Activated CD8-positive, alpha-beta memory T cell treated with anti-CD3 and anti-CD28 coated beads, Interleukin-2, amount 50 U/mL, for 48 hours (primary cell): ENCODE measurements at places on chromosomes 6 and 20.

DNA sequence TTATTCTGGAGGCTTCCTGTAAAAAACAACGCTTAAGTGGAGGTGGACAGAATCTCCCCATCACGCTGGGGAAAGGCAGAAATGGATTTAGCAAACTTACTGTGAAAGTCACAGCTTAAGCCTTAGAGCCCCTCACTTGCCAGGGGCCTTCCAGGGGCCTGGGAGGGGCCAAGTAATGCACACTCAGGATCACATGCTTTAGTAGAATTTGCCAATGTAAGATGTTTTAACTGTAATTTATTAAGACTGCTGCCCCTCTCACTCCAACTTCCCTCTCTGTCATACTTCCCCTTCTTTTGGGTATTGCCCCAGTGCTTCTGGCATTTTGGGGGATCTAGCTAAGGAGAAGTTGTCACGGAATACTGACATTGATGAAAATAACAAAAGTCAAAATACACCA lies 12.6 kb upstream of the ADA start:
- DNase-seq, result no peak

DNA sequence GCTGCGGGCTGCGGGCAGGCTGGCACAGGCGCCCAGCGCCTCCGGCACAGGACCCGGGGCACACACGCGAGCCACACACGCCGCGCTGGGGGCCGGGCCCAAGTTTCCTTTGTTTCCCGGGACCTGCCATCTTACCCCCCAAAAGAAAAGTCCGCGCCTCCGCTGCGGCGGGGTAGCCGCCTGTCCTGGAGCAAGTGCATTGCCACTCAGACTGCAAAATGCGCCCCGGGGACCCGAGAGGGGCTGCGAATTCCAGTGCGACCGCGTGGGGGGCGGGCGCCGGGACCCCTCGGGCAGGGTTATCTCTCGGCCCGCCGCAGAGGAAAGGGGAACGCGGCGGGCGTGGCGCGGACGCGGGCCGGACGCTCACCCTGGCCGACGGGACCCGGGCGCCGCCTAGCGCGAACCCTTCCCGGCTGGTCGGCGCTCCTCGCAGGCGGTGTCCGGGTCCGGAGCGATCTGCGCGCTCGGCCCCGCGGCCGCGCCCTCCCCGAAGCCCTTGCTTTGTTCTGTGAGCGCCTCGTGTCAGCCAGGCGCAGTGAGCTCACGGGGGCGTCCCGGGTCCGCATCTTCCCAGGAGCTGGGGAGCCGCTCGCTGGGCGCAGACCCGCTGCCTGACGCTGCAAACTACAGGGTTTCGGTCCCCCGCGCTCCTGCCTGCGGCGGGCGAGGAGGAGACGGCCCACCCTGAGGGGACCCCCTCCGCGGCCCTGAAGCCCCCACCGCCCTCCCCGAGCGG lies 639 bp upstream of the CD24 start:
- DNase-seq, result peak; percentile 54

GRCh38 chr6:21190701-21191100 lies 402.9 kb upstream of the SOX4 start:
- DNase-seq, result no peak

DNA sequence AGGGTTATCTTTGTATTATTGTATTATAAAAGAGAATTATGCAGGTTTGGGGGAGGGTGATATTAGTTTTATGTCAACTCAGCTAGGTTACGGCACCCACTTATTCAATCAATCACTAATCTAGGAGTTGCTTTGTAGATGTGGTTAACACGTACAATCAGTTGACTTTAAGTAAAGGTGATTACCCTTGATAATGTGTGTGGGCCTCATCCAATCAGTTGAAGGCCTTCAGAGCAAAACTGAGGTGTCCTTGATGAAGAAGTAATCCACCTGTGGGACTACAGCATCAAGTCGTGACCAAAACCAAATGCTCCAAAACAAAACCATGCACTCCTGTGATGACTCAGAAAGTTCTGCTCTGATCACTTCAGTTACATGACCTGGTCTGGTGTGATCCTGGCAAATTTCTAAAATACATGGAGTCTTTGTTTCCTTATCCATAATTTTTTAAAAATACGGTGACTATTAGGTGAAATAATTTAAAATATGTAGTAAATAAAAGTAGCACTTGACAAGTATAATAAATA lies 114.1 kb downstream of the IYD start:
- DNase-seq, result no peak

- no peak for DNase-seq
These were observed 4.4 kb upstream of the GLP1R start for GRCh38 chr6:39044181-39044580.

GRCh38 chr6:30060606-30061091 lies 416 bp upstream of the POLR1H start:
- DNase-seq, result peak; percentile 66

GRCh38 chr6:135269481-135269891 lies 88.4 kb downstream of the MYB start:
- no peak for DNase-seq

DNA sequence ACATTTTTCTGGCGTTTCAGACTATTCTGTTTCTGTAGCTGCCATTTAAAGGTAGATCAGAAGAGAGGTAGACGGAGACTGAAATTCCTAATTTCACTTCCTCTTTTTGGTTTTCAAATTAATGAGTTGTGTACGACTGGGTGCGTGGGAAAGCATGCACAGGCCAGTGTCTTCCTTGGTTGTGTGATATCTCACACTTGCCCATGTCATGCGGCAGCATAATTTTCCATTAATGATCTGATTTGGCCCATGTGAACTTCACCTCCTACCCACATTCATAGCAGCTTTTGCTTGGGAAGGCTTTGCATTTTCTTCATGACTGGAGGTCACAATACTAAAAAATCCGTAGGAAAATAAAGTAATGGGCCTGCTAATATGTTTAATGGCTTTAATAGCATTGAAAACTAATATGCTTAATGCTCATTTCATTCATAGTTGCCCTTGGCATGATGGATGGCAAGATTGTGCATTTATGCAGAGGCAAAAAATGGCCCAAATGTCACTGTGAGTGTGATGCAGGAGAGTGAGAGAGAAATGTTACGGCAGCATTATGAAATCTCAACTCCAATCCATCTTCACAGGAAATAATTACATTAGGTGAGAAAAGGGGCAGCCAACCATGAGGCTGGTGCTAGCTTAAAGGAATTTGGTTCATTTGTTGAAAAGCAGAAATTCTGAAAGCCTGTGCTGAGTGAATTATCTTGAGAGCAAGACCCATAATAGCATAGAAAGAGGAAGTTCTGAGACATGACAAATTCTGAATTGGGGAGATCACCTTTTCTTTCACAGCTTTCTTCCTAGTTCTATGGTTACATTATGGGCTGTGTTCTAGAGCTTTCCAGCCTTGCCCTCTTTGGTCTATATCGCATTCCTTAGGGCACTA lies 69.0 kb upstream of the UST start:
- DNase-seq, result no peak

- no peak for DNase-seq
These were observed 45.2 kb downstream of the TOX2 start for GRCh38 chr20:43959920-43960227.

DNA sequence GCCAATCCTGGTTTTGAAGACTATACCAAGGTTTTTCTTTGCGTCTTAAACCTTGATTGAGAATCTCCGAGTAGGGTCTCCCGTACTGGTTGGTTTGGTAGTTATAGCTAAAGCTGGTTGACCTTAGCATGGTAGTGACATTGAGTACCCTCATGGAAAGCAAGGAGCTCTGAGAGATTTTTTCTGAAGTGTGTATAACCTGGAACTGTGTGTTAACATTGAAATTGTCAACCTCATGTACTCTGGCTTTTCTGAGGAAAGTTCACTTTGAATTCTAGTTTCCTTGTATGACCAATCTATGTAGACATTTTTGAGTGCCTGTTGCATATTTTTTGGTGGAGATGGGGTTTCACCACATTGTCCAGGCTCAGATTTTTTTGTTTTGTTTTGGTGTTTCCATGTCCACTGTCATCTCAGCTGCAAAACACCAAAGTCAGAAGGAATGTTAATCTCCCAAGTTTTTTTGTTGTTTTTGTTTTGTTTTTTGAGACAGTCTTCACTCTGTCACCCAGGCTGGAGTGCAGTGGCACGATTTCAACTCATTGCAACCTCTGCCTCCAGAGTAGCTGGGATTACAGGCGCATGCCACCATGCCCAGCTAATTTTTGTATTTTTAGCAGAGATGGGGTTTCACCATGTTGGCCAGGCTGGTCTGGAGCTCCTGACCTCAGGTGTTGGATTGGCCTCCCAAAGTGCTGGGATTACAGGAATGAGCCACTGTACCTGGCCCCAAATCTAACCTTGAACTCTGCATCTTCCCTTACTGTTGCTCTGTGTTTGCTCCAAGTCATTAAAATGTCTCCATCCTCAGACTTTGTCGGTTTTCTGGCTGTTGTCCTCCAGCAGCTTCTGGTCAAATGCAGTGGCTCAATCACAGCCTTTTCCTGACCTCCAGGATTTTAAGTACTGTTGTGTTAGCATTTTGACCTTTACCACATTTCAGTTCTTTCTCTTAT lies 4.3 kb downstream of the RPS12 start:
- DNase-seq, result peak; percentile 72

DNA sequence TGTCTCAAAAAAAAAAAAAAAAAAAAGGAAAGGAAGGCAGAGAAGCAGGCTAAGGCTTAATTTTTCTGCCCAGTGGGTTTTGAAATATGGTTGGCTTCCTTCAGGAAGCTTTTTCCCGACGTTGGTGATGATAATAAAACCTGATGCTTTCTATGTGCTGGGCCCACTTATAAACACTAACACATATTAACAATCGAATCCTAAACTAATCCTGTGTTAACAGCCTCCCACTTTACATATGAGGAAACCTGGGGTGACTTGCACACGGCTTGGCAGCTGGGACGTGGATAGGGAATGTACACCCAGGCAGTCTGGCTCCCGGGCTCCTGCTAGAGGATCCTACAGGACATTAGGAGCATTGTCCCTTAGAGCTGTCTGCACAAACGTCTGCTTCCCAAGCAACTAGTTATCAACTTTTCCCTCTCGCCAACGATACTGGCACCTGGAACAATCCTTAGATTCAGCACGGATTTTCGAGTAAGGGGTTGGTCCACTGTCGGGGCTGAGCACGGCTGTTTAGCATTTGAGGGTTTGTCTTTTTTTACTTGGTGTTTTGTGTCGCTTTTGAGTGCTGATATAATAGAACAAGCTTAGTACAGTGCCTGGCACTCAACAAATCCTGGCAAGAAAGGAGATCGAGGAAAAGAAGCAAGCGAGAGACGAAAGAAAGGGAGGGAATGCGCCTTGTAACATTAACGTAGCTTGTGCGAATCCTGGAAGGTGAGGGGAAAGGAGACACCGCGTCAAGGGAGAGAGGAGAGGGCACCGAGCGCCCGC lies 622 bp upstream of the KIZ start:
- DNase-seq, result no peak

DNA sequence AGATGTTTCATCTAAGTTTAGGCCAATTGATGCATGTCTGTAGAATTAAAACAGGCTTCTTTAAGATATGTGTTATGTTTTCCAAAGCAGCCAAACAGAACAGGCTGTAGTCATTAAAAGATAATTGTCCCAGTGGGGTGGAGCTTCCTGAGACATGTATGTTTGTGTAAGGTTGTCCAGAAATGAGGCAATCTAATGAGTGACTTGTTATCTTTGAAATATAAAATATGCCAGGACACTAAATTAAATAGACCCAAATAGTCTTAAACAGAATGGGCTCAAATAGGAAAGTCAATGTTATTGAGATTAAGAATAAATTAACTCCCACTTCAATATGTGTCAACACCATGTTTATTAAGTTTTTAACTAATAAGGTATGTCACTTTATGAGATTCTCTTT lies 204.7 kb upstream of the RNF217 start:
- DNase-seq, result no peak

GRCh38 chr6:28811873-28812272 lies 111.9 kb downstream of the TRIM27 start:
- DNase-seq, result no peak

DNA sequence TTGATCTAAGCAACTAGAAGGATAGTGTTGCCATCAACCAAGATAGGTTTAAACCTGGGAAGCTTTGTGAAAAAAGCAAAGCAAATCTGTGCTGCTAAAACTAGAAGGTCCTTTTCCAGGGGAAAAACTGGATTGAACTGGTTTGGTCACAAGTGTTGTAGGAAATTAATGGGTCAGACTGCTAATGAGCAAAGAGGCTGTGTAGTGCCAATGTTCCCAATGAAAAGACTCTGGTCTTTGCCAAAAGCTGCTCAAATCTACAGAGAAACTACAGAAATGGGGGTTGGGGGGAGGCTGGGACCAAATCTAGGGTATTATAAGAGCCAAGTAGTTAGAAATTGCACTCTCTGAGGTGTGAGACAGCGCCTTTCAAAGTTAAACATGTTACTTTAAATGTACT lies 85.0 kb downstream of the PLCG1 start:
- no peak for DNase-seq

GRCh38 chr20:23148731-23149570 lies 62.8 kb upstream of the CD93 start:
- peak; percentile 39 for DNase-seq

GRCh38 chr6:14626556-14626955 lies 509.0 kb downstream of the CD83 start:
- no peak for DNase-seq

DNA sequence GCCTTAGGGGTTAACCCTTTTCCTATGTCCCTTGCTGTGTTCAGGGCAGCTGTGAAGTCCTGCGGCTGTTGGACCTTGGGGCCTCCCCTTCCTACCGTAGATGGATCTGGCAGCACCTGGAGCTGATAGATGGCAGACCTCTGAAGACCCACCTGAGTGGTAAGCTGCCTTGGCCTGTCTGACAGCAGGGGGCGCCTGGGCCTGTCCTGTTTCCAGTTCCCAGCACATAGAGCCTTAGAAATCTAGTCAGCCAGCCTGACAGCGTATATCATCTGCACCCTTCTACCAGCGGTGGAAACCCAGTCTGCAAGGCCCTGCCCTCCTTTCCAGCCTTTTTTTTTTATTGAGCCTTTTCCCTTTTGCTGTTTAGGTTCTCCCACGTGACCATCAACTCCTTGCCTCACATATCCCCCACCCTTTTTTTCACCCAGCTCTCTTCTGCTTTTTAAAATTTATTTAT lies 26.6 kb downstream of the CNBD2 start:
- peak; percentile 87 for DNase-seq

DNA sequence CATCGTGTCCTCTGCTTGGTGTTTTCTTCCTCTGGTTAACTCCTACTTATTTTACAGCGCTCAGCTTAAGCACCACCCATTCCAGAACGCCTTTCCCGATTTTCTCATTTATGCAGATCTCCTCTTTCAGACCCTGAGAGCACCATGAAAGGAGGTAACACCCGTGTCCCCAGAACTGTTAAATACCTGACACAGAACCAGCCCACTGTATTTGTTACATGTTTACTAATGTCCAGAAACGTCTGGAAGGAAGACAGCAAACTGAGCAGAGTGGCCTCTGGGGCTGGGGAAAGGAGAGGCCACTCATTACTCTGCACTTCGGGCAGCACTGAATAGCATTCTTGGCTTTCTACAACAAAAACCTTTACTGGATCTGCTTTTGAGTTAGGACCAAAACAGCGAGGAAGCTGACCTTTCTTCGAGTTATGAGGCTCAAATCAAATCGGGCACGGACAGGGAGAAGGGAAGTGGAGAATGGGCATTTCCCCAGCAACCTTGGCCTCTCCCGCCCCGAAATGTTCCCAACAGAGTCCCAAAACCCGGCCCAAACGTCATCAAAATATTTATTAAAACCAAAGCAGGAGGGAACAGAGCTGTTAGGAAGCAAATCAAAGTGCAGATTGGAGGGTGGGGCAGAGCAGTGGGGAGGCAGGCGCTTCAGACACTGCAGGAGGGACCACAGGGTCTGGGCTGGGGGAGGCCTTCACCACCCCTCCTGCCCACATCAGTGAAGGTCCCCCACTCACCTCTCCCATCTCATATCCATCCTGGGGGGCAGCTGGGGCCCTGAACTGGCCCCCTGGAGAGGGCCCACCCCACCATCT lies 1.1 kb upstream of the NECAB3 start:
- DNase-seq, result no peak

GRCh38 chr6:149373511-149373910 lies 26.6 kb upstream of the SUMO4 start:
- DNase-seq, result no peak

GRCh38 chr20:32441638-32442037 lies 83.5 kb downstream of the ASXL1 start:
- no peak for DNase-seq
